ENCODE measurements at places on chromosomes 6 and 20.

GRCh38 chr20:33909331-33909921, 84.3 kb upstream of the RALY start:
- DNase-seq, result peak; percentile 60

GRCh38 chr6:77587963-77588362, 64.9 kb upstream of the MEI4 start:
- DNase-seq, result no peak

- no peak for DNase-seq
Measured at GRCh38 chr6:150929416-150929815, 63.9 kb downstream of the MTHFD1L start.

- DNase-seq, result no peak
Measured at GRCh38 chr6:100506651-100507050, 41.9 kb upstream of the SIM1 start.

DNA sequence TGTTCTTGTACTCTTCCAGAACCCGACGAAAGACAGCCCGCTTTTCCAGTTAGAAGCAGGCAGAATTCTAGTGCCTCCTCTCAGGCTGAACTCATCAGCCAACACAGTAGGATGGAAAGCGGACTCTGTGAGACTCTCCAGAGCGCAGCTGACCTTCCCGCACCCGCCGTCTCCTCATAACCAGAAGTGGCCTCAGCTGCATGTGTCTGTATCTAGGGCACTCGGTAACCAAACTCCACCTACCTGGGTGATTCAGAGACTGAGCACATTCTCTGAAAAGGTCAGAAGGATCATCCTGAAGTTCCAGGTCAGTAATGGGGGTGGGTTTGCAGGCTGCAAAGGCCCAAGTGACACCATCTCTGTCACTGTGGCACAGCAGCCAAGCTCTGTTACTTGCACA, 66.7 kb upstream of the NFATC2 start:
- DNase-seq, result no peak

DNA sequence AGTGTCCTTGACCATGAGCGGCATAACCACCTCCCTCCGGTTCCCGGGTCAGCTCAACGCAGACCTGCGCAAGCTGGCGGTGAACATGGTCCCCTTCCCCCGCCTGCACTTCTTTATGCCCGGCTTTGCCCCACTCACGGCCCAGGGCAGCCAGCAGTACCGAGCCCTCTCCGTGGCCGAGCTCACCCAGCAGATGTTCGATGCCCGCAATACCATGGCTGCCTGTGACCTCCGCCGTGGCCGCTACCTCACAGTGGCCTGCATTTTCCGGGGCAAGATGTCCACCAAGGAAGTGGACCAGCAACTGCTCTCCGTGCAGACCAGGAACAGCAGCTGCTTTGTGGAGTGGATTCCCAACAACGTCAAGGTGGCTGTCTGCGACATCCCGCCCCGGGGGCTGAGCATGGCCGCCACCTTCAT, 4.9 kb downstream of the TUBB1 start:
- DNase-seq, result no peak

GRCh38 chr6:87721311-87721710, 19.3 kb upstream of the AKIRIN2 start:
- DNase-seq, result no peak

DNA sequence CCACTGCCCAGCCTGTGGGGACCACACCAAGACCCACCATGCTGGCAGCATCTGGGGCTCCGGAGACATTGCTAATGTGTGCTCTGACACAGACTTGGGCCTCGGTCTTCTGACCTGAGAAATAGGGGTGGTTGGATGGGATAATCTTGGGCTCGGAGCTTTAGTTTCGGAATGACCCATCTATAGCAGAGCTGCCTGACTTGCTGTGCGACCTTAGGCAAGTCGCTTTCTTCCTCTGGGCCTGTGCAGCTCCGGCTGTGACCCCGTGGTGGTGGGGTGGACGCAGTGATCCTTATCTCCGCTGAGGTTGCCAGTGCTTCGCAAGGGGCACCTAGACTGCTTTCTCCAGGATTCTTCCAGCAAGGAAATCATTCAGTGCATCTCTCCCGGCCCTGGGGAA, 43.7 kb downstream of the CEBPB start:
- DNase-seq, result no peak

DNA sequence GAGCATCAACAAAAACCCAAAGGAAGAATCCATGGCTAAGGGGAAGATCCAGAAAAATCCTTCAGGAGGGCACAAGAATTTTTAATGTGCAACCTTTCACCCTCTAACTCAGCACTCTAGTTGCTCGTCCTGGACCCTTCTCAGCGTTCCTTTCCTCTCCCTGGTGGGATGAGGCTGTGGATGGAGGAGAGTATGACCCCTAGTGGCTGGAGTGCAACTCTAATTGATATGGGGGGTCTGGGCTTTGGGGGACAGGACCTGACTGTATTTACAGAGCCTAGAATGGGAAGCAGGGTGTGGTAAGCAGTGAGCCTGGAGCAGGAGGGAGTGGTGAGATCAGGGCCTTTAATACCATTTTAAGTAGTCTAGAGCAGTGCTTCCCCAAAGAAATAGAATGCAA, 83.9 kb upstream of the CEP85L start:
- no peak for DNase-seq

GRCh38 chr20:15610787-15611186, 962.5 kb downstream of the KIF16B start:
- DNase-seq, result peak; percentile 21

GRCh38 chr6:75483136-75483952, 10.3 kb downstream of the FILIP1 start:
- no peak for DNase-seq

DNA sequence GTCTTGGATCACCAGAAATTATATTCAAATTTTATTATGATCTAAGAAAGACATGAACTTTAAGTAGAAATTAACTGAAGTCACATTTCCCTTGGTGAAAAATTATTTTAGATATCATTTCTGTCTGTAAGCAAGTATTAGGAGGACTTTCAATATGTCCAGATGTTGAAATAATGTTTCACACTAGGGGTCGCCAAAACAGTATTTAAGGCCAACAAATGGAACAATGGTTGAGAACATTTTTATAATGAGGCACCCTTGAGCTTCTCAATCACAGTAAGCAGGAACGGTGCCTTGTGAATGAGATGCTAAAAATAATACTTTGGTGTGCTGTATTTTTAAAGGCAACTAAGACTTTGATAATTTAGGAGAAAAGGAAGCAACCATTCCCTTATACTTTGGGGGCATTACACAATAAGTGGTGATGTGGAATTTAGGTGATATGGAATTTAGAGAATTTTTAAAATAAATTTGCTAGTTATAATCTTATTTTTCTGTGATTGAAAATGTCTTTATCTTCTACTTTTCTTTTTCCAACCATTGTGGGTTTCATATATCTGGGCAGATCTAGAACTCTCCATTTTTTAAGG, 9.6 kb upstream of the SF3B5 start:
- DNase-seq, result peak; percentile 73

DNA sequence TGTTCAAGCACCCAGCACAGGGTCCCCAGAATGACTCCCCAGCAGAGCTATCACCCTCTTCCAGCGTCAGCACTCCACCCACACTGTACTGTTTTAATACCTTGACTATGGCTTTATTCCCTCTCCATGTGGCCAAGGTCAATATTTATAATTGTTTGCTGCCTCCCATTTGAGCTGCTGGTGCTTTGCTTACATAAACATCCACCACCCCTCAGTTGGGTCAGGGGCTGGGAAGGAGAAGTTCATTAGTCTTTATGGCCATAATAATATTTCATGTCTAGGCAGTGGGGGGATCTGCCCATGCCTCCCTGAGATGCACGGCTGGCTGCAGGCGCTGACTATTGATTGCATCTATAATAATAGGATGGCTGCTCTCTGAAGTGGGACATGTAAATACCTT, 41.8 kb upstream of the SAYSD1 start:
- no peak for DNase-seq

DNA sequence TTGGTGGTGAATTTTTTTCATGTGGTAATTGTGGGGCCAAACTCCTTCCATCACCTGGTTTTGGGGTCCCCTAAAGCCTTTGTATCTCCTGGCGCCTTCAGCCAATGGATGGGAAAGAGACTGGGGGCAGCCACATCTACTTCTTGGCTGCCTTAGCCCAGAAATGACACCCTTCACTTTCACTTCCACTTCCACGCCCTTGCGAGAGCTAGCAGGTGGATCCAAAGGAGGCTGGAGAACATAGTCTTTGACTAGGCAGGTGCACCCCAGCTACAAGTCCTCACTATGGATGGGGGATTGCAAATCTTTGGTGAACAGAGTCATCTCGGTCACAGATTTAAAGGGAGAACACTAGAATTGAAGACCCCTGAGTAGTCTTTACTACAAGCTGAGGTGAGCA, 70.8 kb downstream of the NDUFAF5 start:
- DNase-seq, result no peak

DNA sequence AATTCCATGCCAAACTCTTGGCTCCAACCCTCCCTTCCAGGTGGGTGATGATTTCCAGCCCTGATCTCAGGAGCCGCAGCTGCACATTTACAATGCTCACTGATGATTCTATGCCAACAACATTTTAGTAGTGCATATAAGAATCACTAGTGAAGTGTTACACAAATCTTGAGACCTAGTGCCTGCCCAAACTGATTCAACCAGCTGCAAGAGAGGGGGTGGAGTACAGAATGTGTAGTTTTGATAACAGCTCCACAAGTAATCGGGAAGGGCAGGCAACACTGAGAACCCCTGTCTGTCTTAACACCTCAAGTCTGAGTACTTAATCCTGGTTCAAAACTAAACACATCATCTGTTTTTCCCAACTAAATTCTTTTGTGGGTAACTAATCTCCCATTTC, 91.7 kb downstream of the PRDM1 start:
- DNase-seq, result no peak

- DNase-seq, result no peak
Measured at GRCh38 chr20:17967521-17968365, 851 bp downstream of the SNX5 start.

GRCh38 chr6:135132776-135133175, 48.3 kb upstream of the MYB start:
- DNase-seq, result no peak

DNA sequence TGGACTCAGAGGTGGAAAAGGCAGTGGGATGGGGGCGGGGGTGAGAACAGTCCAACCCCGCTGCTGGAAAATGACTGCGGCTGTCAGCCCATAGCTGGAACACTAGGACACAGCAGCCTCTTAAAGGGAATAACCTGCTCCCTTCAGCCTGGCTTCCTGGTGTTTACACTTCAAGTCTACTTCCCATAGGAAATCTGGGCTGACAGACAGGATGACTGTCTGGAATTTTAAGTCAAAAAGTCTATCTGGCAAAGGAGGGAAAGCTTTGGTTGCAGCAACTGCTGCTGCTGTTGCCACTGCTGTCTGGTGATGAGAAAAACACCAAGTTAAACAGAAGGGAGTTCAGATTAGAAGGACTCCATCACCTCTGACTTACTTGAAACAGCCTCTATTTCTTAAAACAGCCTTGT, 44.9 kb downstream of the TNFRSF21 start:
- DNase-seq, result no peak

- no peak for DNase-seq
Measured at GRCh38 chr6:37676071-37676470, 21.6 kb downstream of the MDGA1 start.

DNA sequence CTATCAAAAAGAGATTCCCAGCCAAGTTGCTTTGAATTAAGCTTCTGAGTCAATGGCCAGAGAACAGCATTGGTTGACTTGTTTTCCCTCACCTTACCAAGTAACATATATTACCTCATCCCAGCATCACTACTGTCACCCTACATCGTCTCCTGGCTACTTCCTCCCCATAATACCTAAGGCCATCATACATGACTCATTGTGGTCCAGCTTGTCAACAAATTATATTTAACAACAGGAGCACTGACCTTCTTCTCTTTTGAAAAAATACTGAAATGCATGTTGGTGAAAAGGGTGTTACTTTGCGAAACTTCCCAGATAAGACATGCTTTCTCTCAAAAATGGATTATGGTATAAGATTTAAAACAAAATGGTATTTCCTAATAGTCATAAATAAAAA, 106.9 kb downstream of the TBX18 start:
- no peak for DNase-seq

DNA sequence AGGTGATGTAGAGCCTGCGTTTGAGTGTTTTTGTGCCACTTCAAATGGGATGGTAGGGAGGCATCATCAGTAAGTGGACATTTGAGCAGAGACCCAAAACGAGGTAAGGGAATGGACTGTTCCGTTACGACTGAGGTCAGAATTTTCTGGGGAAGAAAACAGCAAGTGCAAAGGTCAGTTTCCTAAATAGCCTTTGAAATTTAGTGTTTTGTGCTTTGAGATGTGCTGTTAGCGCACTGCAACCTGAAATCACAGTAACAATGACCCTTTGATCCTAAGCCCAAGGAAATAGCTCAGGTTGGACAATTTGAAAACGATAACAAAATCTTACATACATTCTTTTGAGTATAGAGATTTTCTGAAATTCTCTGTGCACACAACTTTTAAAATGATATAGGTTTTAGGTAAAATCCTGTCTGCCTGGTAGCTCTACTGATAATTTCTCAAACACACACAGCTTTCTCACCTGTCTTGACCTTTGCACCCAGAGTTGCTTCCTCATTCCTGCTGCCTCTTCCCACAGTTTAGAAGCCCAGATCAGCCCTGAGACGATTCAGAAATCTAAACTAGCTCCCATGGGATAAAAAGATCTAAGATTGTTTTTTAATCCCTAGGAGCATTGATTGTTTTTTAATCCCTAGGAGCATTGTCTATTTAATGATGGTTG, 22.1 kb downstream of the DCBLD1 start:
- DNase-seq, result no peak

DNA sequence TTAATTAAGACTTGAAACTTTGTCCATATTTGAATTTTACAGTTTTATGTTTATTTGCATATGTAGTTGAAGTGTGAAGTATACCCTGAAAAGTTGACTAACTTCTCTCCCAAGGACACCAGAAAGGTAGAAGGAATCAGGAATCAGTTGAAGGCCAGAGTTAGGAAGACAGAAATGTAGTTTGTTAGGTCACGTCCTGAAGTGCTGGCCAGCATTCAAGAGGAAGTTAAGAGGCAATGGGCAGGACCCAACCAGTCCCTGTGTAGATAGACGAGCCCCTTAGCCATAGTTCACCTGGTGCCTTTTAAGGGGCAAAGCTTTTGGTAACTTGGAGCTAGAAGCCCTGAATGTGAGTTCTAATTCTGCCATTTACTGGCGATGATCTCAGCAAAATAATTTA, 250.4 kb upstream of the KCNQ5 start:
- no peak for DNase-seq

- DNase-seq, result no peak
Measured at GRCh38 chr6:149305372-149305771, 12.1 kb upstream of the TAB2 start.

DNA sequence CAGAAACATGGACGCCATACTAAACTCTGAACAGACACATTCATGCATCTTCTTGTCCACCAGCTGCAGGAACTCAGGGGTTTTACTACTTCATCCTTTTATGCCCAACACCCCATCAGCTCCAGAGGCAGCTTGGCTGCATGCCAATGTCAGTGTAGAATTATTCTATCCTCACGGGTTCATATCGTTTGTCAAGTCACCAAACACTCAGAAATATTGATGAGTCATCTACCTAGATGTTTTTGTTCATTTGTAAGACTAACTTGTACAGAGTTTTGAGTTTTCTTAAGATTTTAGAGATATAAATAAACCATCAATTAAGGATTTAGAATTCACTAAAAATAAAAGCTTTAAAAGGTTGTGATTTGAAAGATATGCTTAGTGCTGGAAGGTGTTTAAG, 590.7 kb upstream of the FLRT3 start:
- no peak for DNase-seq

GRCh38 chr6:90393232-90393884, 96.7 kb upstream of the BACH2 start:
- peak; percentile 38 for DNase-seq

- peak; percentile 72 for DNase-seq
Measured at GRCh38 chr6:4732691-4733315, 43.4 kb upstream of the CDYL start.

GRCh38 chr6:147561726-147562125, 53.2 kb downstream of the SAMD5 start:
- DNase-seq, result no peak
